ENCODE measurements at places on chromosomes 13 and 19.

GRCh38 chr19:1768248-1768647 is 14.9 kb downstream of the ONECUT3 start:
- no peak for DNase-seq

DNA sequence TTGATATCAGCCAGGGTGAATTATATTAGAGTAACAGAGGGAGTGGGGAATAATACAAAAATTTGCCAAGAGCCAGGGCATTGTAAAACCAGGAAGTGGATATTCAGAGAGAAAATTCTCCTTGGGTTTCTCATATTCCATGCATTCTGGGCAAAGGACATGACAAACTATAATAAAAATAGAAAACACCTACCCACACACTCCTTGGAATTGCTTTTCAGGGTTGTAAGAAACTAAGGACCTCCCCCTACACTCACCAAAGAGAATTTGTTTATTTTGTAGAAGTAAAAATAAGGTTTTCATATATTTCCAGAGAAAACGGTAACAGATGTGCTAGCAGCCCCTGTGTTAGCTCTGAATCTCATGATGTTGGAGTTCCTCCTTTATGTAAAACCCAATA is 649.6 kb downstream of the SLITRK1 start:
- no peak for DNase-seq

- DNase-seq: no peak
Measured at GRCh38 chr19:43662487-43662886, 7.5 kb downstream of the PLAUR start.

DNA sequence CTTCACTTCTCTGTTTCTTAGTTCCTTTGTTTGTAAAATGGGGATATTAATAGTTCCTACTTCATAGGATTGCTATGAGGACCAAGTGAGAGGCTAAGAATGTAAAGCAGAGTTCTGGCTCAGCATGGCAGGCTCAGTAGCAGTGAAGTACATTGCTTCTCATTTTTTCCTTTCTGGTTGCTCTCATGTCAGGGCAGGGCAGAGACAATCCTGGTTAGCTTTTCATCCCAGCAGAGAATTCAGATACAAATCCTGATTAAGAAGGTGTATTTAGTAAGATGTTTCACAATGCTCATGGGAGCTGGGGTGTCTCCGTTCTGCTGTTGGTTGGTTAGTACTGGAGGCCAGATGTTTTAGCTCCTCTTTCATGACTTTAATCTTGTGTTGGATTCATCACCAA is 42.9 kb downstream of the WASF3 start:
- DNase-seq: no peak

All from stimulated activated CD4-positive, alpha-beta T cell treated with anti-CD3 and anti-CD28 coated beads, Interleukin-1b, Interleukin-23, amount 100 ng/mL, for 4 hours (primary cell).